ENCODE measurements at places on chromosomes 16 and 17.

GRCh38 chr17:38326996-38327792, 16.6 kb downstream of the GPR179 start:
- no peak for ATAC-seq

- no peak for ATAC-seq
Observed at GRCh38 chr17:49635121-49635520, 42.8 kb downstream of the SPOP start.

GRCh38 chr17:43545383-43545632, 832 bp downstream of the ETV4 start:
- ATAC-seq, result no peak

- ATAC-seq, result no peak
Observed at GRCh38 chr16:12628536-12628935, 175.2 kb downstream of the CPPED1 start.

DNA sequence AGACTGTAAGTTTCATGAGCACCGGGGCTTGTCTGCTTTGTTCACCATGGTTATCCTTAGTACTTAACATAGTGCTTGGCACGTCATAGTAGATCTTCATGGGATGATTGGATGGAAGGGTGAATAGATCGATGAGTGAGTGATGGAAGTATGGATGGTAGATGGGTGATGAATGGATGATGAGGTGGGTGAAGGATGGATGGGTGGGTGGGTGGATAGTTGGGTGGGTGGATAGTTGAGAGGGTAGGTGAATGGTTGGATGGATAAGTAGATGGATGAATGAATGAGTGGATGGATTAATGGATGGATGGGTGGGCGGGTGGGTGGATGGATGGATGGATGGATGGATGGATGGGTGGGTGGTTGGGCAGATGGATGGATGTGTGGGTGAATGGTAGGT, 133.2 kb upstream of the PLCG2 start:
- no peak for ATAC-seq

DNA sequence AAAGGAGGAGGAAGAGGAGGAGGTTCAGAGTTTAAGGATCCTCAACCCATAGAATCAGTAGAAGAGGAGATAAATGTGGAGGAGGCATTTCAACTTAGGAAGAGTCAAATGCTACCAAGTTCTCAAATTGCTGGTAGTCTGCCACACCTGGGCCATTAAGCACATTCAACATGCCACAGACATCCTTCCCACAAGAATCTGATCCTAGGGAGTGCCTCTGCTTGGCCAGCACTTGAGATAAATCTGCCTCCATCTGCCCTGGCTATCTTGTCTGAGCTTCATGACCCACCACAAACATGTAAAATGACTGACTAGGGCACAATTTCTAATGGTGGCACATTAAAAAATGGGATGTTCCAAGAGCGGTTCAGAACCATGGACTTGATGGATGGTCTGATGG, 37.3 kb upstream of the AXIN2 start:
- ATAC-seq, result no peak

Data from activated CD4-positive, CD25-positive, alpha-beta regulatory T cell treated with anti-CD3 and anti-CD28 coated beads, Interleukin-2, amount 50 U/mL, for 24 hours (primary cell).